ENCODE measurements at places on chromosomes 2 and 18. TPM values are rescaled to one million over a fixed set of nuclear protein-coding genes. Genes with fewer than 3 reads are reported as not detected.

The EFEMP1 gene
- total RNA-seq, result 7.3 TPM

The EHBP1 gene
- 127 TPM for total RNA-seq

- DNase-seq, result no peak
These were observed 1.1 kb upstream of the ZNF513 start for GRCh38 chr2:27381577-27382181.

DNA sequence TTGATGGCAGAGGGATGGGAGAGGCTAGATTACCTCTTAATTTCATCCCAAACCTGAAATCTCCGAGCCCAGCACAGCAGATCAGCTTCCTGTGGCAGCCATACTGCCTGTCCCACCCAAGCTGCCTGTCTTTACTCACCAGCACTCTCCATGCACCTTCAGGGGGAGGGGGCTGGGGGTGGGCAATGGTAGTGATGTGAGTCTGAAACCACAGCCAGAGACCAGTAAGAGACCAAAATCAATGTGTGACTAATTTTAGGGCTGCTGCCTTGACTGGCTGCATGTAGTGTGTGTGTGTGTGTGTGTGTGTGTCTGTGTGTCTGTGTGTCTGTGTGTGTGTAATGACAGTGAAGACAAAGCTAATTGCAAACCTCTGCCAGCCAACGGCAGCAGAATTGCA lies 11.7 kb upstream of the TEX261 start:
- DNase-seq, result no peak

- DNase-seq, result no peak
These were observed 90.9 kb upstream of the SMAD7 start for GRCh38 chr18:49041435-49042245.

GRCh38 chr2:66461664-66462500 lies 27.0 kb downstream of the MEIS1 start:
- DNase-seq, result no peak

DNA sequence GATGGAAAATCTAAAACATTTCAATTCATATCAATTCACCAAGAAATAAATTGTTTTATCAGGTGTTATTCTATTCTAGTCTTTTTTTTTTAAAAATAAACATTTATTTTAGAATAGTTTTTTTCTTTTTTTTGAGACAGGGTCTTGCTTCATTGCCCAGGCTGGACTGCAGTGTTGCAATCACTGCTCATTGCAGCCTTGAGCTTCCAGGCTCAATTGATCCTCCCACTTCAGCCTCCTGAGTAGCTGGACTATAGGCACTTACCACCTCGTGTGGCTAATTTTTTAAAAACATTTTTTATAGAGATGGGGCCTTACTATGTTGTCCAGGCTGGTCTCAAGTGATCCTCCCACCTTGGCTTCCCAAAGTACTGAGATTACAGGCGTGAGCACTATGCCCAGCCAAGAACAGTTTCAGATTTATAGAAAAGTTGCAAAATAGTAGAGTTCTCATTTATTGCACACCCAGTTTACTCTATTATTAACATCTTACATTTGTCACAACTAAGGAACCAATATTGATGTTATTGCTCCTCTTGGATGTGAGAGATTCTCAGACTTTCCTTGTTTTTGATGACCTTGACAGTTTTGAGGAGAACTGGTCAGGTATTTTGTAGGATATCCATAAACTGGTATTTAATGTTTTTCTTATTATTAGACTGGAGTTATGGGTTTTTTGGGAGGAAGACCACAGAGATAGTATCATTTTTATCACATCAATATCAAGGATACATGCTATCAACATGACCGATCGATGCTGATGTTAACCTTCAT lies 29.9 kb downstream of the PDE6D start:
- no peak for DNase-seq

DNA sequence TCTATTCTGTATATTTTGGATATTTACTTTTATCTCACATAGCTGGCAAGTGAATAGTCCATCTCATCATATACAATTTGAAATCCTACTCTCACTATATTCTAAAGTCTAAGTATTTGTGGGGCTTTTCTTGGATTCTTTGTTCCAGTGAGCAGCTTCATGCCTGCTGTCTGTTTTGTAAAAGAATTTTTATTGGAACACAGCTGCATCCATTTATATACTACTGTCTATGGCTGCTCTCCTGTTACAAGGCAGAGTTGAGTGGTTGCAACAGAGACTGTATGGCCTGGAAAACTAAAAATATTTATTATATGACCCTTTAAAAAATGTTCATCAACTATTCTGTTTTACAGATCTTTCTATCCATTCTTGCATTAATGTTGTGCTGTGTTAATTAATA lies 193.3 kb upstream of the KLHL14 start:
- DNase-seq, result no peak

DNA sequence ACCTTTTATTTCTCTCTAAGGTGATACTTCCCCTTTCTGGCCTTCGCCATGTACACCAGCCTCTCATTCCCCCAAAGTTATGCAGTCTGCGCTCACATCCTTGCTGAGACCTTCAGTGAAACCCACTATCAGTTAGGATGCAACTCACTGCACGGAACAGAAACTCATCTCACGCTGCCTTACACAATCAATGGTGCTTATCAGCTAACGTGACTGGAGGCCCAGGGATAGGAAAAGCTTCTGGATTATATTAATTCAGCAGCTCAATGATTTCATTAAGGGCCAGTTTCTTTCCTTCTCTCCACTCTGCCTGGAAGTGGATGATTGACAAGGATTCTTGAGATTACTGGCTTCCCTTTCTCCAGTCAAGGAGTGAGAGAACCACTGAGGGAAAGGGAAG lies 44.8 kb downstream of the CDH2 start:
- no peak for DNase-seq

DNA sequence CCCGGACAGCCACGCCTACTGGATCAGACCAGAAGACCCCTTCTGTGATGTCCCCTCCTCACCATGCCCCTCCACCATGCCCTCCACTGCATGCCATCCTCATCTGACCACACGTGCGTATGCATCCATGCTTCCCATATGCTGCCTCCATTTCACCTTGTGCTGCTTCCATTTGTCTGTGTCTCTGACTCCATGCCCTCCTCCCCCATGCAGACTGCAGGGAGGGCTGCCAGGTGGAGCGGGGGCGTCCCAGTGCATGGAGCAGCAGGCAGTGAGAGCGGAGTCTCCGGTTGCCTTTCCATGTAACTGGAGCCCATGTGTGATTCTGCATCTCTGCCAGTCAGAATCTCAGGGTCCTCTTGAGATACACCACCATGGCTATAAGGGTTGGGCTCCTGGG lies 52.6 kb downstream of the COA5 start:
- no peak for DNase-seq

DNA sequence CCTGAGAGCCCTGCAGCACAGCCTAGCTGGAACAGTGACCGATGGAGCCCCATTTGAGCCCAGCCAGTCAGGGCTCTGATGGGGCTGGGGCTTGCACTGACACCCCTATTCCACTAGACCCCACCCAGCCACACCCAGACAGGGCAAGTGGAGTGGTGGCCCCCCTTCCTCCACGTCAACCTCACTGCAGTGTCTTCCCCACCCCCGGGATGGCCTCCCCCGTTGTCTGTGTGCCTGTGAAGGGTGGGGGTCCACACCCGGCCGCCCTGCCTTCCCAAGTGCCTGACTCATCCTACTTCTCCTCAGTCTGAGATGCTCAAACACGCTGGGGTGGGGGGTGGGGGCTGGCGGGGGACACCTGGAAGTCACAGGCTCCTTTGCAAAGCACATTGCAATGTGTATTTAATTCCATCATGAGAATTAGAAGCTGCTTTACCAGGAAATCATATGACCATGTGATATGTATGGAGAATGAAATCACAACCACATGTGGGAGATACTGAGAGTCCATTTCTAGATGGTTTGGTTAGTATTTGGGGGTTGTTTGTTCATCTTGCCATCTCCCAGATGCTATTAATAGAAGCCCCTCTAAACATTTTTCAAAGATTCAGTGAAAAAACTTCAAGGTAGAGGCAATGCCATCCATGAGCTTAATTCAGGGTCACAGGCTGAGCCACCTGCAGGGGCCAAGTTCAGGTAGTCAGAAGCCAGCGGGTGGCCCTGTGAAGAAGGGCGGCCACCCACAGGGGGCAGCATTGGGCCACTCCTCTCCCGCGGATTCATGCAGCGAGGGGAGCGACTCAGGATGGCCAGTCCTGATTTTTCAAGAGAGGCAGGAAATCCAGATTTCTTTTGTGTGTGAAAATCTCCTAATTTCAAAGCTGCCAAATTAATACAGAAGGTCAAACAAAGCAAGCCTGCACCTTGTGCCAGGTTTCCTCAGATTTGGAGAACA lies 22.7 kb upstream of the GMPPA start:
- no peak for DNase-seq

GRCh38 chr2:123514613-123515207 lies 510.4 kb upstream of the CNTNAP5 start:
- DNase-seq, result no peak

- DNase-seq, result no peak
These were observed 184.1 kb downstream of the C1D start for GRCh38 chr2:67878743-67879142.

DNA sequence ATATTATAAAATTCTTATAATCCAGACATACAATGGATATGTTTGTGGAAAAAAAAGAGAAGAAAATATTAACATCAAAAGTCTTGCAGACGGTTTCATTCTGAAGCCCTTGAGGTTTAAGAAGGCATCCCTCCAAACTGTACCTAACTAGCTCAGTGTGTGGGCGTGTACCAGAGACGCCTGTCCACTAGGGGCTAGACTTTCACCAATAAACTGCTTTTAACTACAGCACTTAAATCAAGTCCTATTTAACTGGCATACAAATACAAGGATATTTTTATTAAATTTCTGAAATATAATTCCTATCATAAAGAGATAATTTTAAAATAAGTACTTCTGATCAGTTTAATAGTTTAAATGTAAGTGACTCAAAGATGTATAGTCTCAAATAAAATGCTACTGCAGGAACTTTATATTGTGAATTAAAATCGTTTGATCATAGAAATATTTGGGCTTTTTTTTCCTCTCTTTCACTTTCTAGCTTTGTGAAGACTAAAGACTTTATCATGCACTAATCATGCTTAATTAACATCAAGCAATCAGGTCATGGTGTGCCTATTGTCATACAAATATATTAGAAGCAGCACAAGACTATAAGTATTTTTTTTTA lies 437.7 kb downstream of the SATB2 start:
- peak; percentile 5 for DNase-seq

- DNase-seq, result no peak
These were observed 92.2 kb upstream of the PID1 start for GRCh38 chr2:229363185-229363814.

- no peak for DNase-seq
These were observed 139.7 kb upstream of the ITGA4 start for GRCh38 chr2:181317511-181317910.

The IAH1 gene
- total RNA-seq, result 62.4 TPM

DNA sequence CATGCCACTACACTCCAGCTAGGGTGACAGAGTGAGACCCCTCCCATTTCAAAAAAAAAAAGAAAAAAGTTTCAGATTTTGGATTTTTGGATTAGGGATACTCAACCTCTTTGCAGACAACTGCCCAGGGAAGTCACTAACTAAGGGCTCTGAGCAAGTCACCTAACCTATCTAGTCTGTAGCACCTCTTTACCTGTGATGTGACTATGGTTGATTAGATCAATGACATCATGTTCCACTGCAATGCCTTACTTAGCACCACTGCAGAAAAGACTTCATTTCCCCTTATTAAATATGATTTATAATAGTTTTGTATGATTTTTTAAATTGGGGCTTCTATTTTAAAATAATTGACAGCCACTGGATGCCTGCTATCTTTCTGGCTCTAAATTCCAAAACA lies 41.2 kb downstream of the CUL3 start:
- no peak for DNase-seq

DNA sequence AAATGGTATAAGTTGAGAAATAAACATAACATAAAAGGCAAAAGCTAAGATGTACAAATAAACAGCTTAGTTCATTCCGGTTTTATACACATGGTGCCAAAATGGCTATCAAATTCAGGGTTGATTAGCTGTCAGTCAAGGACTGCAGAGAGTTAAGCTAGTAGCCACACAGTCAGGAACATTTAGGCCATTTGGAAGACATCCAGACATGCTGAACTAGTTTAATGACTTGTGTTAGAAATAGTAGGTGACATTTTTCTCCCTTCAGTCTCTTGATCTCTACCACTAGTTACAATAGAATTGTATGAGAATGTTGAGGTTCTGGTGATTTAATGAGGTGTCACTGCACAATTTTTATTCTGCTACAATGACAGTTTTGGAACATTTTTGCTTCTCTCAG lies 394.4 kb upstream of the SPHKAP start:
- no peak for DNase-seq

The ZAP70 gene
- total RNA-seq, result 0.82 TPM

The CCBE1 gene
- total RNA-seq, result 32.6 TPM

DNA sequence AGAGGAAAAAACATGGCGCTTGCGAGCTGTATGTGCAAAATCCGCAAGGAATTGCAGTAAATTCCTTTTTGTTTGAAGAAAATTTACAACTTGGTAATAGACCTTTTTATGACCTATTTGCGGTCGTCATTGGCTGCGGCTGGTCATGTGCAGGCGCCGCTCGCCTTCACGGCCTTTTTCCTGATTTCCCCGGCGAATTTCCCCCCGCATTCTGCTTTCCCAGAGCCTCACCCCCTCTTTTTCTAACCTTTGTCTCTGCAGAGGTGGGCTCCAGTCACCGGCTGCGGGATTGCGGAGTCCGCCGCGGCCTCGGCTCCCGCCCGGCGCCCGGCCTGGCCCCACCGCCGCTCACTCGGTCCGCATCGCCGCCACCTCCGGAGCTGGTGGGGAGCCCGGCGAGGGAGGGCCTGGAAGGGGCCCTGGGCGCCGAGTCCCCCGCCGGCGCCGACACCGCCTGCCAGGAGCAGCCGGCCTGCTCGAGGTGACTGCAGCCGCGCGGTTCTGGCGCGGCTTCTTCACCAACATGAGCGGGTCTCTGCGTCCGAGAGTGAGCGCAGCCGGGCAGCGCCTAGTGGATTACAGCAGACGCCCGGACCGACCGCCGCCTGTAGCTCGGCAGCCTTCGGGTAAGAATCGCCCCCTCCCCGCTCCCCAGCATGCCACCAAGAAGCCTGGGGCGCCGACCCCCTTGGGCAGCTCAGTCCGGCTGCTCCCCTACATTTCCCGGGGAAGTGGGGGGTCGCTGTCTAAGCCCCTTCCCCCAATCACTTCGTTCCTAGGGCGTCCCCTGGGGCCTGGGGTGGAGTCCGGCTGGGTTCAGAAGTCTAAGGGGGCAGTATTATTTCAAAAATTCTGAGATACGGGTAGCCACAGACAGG lies 7.1 kb downstream of the HOXD8 start:
- DNase-seq, result no peak

GRCh38 chr2:230327418-230328154 lies 593 bp downstream of the SP140L start:
- DNase-seq, result no peak

The CDK5R2 gene
- 5.3 TPM for total RNA-seq

All from frontal cortex (tissue), 4 donors.